ENCODE measurements at places on chromosomes 16 and 17. TPM values are rescaled to one million over a fixed set of nuclear protein-coding genes. Genes with fewer than 3 reads are reported as not detected.

- DNase-seq = no peak
Measured at GRCh38 chr17:20927308-20927977, 115.4 kb downstream of the USP22 start.

The DYNLRB2 gene
- total RNA-seq = not detected

- no peak for DNase-seq
Measured at GRCh38 chr16:5386989-5387388, 289.4 kb upstream of the EEF2KMT start.

DNA sequence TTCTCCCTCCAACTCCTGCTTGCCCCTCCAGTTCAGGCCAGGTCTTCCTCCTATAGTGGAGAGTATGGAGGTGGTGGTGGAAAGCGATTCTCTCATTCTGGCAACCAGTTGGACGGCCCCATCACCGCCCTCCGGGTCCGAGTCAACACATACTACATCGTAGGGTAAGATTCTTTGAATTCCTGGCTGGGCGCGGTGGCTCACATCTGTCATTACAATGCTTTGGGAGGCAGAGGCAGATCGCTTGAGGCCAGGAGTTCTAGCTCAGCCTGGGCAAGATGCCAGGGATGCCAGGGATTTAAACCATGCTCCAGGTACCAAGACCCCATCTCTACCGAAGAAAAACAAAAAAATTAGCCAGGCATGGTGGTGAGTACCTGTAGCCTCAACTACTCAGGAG is 1.4 kb downstream of the ZG16 start:
- DNase-seq = no peak

DNA sequence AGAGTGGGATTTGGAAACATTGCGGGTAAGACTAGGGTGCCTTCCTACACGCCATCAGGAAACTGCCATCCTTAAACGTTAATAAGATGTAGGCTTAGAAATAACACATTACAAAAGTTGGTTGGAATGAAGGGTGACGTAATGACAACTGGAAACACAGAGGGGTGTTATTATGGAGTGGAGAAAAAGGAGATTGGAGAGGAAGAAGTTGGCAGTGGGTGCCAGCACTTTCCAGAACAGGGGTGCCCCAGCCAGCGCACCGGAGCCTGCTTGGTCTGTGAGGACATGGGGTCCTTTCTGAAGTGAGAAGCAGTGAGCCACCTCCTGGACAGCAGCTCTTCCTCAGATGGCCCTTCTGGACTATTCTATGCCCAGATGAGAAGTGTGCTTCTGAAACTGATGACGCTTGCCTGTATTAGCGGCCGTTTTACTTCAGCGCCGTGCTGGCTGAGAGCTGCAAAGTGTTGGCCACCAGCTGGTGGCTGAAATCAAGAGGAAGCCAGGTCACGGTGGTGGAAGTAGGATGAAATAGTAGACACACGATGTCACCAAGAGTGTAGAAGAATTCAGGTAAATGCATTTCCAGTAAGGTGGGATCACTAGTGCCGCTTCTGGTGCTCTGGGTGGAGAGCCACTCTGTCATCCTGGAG is 244.8 kb downstream of the NTN1 start:
- no peak for DNase-seq

- no peak for DNase-seq
Measured at GRCh38 chr17:48494335-48494734, 36.5 kb downstream of the HOXB1 start.

- DNase-seq = no peak
Measured at GRCh38 chr17:27555339-27555738, 75.6 kb upstream of the LGALS9 start.

The CENPX gene
- 14.3 TPM for total RNA-seq

The KRT20 gene
- total RNA-seq = not detected

DNA sequence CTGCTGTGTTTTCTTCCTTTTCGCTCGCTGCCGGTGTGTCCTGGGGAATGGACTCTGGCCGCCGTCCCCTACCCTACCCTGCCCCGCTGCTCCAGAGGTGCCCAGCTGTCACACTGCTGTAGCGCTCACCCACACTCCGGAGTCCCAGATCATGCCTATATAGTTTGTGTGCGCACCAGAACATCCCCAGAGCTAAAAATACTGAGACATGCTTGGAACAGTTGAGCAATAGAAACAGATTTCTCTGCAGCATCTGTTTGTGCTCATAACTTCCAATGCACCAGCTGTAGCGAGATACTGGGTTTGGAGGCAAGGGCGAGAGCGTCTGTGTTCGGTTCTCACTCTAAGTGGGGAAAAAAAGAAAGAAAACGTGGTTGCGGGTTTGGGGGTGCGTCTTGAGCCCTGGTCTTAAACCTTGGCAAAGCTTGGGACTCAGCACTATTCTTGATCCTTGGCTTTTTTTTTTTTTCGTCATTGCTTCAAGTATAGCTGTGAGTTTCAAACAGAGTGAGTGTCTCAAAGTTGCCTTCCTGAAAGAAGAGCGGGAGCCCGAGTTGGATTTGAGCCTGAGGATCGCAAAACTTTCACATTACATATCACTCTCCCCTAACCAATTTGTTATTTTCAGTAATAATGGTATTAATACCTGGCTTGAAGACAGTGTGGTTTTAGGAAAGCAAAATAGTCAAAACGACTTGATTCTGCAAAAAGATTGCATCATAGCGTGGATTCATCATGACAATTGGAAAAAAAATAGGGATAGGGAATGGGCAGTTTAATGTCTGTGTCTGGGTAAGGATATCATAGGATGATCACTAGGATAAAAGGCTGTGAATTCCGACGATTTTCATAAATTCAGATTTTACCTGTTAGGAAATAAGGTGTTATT is 621 bp downstream of the KCNJ2 start:
- DNase-seq = no peak

DNA sequence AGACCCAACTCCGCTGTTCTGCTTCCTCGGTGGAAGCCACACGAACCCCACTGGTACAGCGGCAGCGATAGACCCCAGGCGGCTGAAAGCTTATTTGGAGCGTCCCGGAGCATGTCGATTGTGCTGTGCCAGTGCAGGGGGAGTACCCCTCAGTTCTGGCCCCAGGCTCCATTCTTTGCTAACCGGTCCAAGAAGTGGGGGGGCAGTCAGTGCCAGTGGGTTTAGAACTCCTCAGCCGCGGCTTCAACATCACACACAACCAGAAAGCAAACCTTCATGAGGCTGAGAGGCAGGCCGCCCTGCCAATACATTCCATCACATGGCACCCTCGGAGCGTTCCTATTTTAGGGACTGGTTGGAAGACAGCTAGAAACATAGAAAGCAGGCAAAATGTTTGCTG is 1.7 kb upstream of the MNT start:
- peak; percentile 39 for DNase-seq

DNA sequence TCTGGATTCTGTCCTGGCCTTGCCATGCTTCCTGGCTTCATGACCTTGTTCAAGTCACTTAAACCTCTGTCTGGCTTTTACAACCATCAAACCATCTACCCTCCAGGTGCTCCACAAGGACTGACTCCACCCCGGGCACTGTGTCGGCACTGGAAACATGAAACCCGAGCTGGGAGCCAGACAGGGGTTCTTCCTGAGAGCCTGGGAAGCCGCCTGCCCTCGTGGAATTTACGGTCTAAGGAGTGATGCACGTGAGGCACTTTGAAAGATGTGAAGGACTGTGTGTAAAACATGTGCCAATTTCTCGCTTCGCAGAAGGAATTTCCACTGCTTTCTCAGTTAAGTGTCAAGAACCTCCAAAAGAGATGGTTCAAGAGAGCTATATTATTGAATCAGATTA is 11.6 kb downstream of the CDK5R1 start:
- DNase-seq = no peak

The SHISA6 gene
- not detected for total RNA-seq

- DNase-seq = no peak
Measured at GRCh38 chr17:73068322-73069153, 23.9 kb downstream of the SLC39A11 start.

GRCh38 chr16:12742741-12743140 is 60.9 kb downstream of the CPPED1 start:
- DNase-seq = no peak

The HSD17B1 gene
- 0.44 TPM for total RNA-seq

The CDH13 gene
- total RNA-seq = not detected

The GABARAPL2 gene
- 37.4 TPM for total RNA-seq

DNA sequence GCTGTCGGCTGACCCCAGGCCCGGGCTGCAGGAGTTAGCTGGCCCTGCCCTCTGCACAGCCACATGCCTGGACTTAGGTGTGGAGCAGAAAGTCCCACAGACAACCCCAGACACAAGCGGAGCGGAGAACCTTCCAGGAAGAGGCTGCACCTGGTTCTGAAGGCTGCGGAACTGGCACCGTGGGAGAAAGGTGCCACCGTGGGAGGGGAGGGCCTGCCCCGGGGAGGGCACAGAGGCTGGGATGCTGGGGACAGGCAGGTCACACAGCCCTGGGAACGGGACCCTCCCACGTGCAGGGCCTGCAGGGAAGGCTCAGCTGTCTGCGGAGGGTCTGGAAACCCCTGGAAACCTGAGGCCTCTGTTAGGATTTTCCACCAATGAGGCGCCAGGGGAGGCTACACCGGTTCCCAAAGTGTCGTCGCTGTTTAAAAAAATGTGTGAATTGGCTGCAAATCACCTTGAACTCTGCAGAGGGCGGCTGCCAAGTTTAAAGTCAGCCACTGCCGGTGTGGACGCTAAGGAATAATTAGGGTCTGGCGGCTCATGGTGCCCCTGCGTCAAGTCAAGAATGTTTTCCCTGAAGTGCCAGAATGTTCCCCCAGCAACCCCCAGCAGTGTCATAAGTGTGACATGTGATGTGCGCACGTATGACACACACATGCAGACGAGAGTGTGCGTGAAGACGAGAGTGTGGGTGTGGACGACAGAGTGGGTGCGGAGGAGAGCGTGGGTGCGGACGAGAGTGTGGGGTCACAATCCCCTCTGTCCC is 50.9 kb upstream of the PABPN1L start:
- DNase-seq = no peak

GRCh38 chr16:68798398-68798797 is 44.9 kb upstream of the TANGO6 start:
- DNase-seq = no peak

The EPX gene
- not detected for total RNA-seq

- DNase-seq = no peak
Measured at GRCh38 chr17:82907797-82908542, 68.1 kb upstream of the ZNF750 start.

DNA sequence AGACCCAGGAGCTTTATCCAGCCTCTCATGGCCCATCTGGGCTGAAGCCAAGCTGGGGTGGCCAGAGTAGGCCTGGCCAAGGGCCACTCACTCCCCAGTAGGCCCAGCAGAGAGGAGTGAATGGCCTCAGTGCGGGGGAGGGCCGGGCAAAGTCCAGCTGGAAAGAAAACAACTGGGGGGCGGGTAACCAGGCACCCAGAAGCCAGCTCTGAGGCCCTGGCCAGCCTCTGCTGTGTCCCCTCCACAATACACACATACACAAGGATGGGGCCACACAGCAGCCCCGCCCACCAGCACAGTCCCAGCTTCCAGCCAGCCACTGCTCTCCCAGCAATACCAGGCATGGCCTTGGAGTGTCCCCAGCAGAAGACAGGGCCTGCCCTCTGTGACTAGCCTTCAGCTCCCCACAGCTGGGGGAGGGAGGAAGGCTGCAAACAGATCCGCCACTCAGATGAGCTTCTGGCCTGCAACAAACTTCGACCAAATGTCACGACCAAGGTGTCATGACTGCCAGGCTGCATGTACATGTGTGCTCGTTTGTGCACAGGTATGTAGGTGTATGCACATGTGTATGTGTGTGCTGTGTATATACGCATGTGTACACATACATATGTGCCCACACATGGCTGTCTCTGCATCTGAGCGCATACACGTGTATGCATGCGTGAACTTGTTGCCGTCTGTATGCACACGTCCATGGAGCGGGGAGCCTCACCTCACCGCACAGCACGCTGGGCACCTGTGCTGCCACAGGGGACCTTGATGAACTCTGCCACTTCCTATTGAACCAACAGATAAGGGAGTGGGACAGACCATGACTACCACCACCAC is 5.0 kb downstream of the CARHSP1 start:
- DNase-seq = no peak

- no peak for DNase-seq
Measured at GRCh38 chr16:81399909-81400308, 44.7 kb upstream of the CMIP start.

- DNase-seq = no peak
Measured at GRCh38 chr17:10046786-10047785, 142.0 kb upstream of the RCVRN start.

Measured in CD8-positive, alpha-beta T cell (primary cell).